Renal cortical epithelial cell (primary cell): ENCODE measurements at places on chromosomes 6 and 20. TPM values are rescaled to one million over a fixed set of nuclear protein-coding genes. Genes with fewer than 3 reads are reported as not detected.
A peak's percentile ranks its signal among the peaks of the same experiment; 100 is the strongest.

GRCh38 chr6:109454496-109455436 is 806 bp downstream of the MICAL1 start:
- no peak for DNase-seq

- DNase-seq = peak; percentile 13
Observed at GRCh38 chr20:43988451-43988850, 73.8 kb downstream of the TOX2 start.

- DNase-seq = peak; percentile 60
Observed at GRCh38 chr6:123402052-123402451, 234.7 kb downstream of the TRDN start.

GRCh38 chr6:140490081-140490480 is 1115.6 kb upstream of the CITED2 start:
- DNase-seq = peak; percentile 13

DNA sequence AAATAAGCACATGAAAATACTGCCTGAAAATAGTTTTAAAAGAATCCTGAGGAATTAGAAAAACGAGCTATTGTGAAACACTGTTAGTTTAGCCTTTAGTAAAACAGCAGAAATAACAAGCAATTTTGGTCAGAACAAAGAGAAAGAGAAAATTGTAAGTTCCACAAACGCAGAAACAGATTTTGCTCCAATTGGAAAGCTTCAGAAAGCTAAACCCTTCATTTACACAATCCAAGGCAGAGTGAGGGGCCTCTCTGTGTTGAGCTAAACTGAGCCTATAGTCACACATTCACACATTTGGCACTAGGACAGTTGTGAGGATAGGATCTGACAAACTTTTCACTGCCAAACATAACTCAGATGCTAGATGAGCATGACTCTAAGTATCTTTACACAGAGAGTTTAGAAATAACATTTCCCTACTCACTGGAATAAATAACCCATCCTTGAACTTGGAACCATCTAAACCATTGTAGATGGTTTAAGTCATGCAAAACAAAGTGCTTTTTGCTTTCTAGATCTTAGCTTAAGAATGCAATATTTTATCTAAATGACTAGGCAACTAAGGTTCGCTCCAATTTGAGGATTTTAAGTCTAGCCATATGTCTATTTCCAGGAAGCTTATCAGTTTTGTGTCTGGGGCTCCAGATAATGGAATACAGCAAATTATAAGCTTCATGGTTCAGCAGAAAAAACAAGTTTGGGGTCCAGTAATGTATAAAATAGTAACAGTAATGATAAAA is 122.6 kb downstream of the SGK1 start:
- no peak for DNase-seq

Gene SLC35D3
- total RNA-seq = not detected in 2 replicates

GRCh38 chr6:33589731-33590530 is 9.9 kb upstream of the BAK1 start:
- peak; percentile 97 for DNase-seq
